NCI-H1930 (cell line): ENCODE measurements at places on chromosomes 7 and 10.

DNA sequence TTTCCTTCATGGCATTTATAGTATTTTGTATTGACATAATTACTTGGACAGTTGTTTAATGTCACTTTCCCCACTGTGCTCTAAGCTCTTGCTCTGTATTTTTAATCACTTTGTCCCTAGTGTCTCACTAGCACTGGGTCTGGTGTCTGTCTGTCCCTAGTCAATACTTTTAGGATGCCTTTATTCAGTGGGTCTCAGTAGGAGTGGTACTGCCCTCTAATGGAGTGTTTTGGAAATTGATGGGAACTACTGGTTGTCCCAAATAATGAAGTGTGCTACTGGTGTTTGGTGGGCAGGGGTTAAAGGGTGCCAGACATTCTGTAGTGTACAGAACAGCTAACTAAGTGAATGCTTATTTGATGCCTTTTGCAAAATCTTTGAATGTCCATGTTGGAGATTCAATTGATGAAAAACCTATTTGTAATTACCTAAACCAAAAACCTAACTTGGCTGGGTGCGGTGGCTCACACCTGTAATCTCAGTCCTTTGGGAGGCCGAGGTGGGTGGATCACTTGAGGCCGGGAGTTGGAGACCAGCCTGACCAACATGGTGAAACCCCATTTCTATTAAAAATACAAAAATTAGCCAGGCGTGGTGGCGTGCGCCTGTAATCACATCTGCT, 33.3 kb downstream of the CDK14 start:
- DNase-seq, result peak; percentile 7

DNA sequence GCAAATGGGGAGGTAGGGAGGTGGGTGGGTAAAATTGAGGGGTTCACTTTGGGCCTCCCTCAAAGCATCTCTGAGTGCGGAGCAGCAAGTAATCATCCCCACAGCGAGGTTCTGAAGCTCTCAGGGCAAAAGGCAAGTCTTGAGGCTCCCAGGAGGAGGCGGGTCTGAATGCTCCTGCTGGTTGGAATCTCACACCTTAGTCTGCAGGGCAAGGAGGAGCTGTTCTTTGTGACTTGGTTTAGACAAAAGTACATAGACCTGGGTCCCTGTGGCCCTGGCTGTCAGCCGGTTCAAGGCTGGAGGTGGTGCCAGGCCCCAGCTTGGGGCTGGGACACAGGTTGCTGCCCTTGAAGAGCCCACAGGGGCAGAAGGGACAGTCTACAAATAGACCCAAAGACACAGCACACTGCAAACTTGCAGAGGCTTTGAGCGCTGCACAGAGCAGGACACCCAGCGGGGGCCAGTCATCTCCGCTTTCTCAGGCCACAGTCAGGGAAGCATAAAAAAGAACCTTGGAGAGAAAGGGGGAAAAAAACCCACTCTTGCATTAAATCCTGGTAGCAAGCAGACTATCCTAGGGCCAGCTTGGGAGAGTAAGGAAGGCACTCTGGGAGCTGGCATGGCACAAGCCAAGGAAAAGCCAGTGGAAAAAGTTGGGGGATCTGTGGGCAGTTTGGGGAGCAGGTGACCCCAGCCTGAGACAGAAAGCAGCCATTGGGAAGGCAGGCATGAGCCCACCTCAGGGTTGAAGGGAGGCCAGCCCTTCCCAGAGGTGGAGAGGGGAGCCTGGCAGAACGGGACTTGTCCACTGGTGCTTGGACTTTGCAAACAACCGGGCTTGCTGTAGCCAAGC, 926 bp upstream of the C10orf71 start:
- DNase-seq, result no peak

GRCh38 chr10:103053659-103054581, 135.8 kb downstream of the CNNM2 start:
- no peak for DNase-seq

GRCh38 chr10:3045471-3046209, 21.7 kb upstream of the PFKP start:
- DNase-seq, result no peak

DNA sequence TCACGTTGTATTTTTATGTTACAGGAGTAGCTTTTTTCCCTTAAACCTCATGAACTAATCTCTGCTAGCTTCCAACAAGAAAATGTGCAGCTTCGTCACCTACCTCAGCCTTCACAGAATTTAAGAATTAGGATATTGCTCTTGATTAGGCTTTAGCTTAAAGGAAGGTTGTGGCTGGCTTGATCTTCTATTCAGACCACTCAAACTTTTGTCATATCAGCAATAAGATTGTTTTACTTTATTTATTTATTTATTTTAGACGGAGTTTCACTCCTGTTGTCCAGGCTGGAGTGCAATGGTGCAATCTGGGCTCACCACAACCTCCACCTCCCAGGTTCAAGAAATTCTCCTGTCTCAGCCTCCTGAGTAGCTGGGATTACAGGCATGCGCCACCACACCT, 125.6 kb upstream of the GPR22 start:
- no peak for DNase-seq
